ENCODE measurements at places on chromosomes 4 and X.

DNA sequence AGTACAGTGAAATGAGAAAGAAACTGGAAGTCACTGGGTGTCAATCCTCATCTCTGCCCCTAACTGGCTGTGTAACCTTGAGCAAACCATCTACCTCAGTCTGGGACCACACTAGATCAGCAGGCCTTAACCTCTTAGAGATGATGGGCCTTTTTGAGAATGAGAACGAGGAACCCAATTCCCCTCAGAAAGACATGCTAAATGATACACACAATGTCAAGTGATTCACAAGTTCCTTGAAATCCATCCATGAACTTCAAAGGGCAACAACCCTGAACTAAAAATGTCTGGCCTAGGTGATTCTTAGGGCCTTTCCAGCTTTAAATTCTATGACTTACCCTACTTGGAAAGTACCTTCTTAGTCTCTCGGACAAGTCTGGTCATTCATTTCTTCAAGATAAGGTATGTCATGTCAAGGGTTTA, 47.4 kb downstream of the ACSL4 start:
- no peak for DNase-seq

- no peak for DNase-seq
Measured at GRCh38 chr4:6095897-6096296, 77.7 kb upstream of the C4orf50 start.

DNA sequence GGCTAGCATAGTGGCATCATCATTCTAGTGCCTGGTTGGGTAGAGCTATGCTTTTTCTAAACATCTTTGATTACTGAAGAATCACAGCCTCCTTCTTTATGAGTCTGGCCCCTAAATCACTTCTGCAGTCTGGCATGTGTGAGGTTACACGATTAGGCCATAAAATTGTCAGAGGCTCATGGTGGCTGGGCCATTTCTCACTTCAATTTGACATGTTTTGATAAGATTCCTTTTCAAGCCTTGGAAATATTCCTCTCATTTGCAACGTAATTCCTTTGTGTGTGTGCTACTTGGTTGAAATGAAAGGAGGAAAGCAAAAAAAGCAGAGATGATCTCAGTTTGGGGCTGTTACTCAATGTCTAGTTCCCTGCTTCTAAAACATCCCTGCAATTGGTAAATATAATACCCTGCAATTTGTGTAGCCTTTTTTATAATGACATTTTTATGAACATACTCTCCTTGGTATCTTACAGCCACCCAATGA, 6.2 kb downstream of the CCKAR start:
- DNase-seq, result no peak

DNA sequence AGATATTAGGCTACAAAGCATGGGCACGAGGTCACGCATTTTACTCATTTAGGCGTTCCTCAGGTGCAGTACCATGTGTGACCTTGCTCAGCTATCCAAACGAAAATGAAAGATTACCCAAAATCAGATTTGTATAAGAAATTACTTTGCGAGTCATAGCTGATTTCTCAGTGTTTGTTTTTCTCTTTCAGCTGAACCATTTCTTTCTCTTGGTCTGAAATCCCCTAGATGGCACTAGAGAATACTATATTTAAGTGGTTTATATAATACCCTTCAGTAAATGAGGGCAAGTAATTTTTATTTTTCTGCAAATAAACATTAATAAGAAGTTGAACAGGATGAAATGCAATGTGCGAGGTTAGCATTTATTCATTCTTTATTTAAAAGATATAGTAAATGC, 496.6 kb downstream of the STIM2 start:
- no peak for DNase-seq

- no peak for DNase-seq
Measured at GRCh38 chr4:85509882-85510631, 35.1 kb downstream of the ARHGAP24 start.

DNA sequence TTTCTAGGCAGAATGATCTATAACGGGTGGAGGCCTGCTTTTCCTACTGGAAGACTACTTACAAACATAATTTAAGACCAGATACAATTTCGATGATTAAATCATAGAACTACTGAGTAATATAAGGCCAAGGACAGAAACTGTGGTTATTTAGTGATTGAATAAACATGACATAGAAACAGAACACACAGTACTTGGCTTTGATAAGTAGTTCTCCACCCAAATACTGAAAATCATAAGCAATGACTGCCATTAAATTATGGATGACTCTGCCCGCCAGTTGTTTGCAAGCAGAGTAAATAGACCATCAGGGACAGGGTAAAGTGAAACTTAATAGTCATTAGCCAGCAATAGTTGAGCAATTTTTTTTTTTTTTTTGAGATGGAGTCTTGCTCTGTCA, 17.2 kb upstream of the SMIM14 start:
- DNase-seq, result no peak

GRCh38 chr4:12487000-12487399, 997.1 kb downstream of the RAB28 start:
- no peak for DNase-seq

DNA sequence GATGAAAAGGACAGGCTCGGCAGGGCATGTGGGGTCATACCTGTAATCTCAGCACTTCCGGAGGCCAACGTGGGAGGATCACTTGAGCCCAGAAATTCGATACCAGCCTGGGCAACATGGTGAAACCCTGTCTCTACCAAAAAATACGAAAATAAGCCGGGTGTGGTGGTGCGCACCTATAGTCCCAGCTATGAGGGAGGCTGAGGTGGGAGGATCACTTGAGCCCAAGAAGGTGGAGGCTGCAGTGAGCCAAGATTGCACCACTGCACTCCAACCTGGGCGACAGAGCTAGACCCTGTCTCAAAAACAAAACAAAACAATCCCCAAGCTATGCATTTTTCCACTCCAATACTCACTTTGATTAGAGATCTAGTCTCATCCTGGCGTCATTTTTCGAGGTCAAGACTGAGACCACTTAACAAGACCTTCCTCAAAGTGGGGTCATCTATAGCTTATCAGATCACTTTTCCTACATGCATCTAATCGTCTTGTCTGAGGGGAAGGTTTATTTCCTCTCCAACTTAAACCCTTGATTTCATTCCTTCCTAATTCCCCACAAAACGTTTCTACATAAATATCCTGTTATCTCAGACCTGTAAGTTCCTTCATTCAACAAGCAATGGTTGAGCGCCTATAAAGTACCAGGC, 1.3 kb downstream of the NKAP start:
- DNase-seq, result no peak

DNA sequence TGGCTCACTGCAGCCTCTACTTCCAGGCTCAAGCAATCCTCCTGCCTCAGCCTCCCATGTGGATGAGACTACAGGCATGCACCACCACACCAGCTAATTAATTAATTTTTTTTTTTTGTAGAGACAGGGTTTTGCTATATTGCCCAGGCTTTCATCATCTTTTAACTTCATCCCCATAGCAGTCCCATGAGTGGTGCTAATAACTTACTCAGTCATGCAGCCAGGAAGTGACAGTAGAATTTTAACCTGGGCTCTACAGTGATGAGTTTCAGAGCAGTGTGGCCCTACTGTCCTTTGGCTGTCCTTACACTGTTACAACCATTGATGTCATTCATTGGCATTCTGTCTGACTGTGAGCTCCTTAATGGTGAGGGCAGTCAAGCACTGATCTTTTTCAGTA, 3.9 kb upstream of the OCIAD2 start:
- DNase-seq, result no peak

DNA sequence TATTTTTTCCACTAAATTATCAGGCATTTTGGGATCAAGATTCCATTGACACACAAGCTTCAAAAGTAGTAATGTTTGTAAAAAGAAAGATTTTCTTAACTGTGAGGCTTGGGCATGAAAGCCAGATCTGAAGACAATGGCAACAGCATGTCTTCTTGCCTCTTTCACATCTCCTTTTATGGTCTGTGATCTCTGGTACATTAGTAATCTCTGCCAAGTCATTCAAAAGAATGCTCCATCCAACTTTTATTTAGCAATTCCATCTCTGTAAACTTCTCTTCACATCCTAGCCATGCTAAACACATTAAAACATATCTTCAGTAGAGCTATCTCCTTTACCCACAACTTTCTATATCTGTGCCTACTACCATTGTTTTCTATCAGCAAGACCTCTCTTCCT, 465.4 kb downstream of the FAT4 start:
- no peak for DNase-seq

GRCh38 chr4:130233377-130234047, 1137.6 kb downstream of the C4orf33 start:
- DNase-seq, result no peak

- no peak for DNase-seq
Measured at GRCh38 chr4:80685214-80685613, 345.3 kb upstream of the BMP3 start.

GRCh38 chrX:150234126-150234525, 129.0 kb upstream of the MAMLD1 start:
- no peak for DNase-seq

DNA sequence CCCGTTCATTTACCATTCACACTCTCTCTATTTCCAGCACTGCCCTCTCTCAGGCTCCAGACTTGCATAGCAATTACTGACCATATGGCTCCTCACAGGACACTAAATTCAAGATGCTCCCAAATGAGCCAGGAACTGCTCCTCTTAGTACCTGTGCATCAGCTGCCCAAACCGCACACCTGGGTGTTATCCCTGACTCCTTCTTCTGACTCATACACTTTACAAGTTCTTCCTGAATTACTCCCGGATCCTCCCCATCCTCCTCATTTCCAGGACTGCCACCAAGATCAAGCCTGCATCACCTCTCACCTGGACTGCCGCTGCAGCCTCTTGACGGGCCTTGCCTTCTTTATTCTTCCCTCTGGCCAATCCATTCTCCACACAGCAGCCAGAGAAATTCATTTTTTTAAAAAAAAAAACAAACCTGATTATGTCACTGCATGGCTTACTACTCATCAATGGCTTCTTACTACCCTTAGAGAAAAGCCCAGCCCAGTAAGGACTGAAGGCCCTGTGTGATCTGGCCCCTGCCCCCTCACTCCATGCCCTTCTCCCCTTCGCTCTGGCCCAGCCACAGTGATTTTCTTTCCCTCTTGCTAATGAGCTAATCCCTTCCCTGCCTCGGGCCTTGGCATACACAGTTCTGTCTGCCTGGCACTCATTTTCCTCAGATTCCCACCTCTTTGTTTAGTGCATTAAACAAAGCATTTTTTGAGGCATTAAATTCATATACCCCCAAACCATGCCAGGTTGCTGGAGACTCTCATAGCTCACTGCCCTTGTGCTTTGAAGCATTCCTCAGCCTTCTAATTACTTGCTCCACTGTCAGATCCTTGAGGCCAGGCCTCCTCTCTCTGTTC, 92.0 kb downstream of the PDGFRA start:
- no peak for DNase-seq

- no peak for DNase-seq
Measured at GRCh38 chr4:149838036-149838435, 22.4 kb upstream of the IQCM start.

DNA sequence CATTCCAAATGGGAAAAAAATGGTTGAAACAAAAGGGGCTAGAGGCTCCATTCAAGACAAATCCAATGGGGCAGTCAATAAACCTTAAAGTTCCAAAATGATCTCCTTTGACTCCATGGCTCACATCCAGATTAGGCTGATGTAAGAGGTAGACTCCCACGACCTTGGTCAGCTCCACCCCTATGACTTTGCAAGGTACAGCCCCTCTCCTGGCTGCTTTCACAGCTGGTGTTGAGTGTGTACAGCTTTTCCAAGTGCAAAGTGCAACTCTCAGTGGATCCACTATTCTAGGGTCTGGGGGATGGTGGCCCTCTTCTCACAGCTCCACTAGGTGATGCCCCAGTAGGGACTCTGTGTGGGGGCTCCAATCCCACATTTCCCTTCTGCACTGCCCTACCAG, 21.5 kb downstream of the SULT1B1 start:
- DNase-seq, result no peak

GRCh38 chr4:53923921-53924320, 140.5 kb downstream of the CHIC2 start:
- no peak for DNase-seq

GRCh38 chr4:108749119-108749518, 13.7 kb downstream of the ETNPPL start:
- no peak for DNase-seq

DNA sequence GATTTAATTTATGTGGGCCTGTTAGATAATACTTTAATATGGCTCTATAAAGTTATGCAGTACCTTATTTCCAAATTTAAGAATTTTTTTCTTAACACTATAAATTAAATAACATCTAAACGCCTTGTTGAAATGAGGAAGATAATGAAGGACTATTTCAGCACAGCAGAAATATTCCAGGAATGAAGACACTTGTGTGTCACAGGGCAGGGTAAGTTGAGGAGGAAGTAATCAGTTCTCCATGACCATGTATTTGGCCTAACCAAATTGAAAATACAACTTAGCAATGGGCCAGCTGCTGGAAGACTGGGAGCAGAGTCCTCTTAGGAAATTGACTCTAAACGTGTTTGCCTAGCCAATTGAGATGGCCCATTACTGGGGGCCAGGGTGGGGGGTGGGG, 16.9 kb downstream of the CXCL3 start:
- no peak for DNase-seq

GRCh38 chr4:158796370-158797140, 27.7 kb downstream of the FNIP2 start:
- DNase-seq, result no peak

DNA sequence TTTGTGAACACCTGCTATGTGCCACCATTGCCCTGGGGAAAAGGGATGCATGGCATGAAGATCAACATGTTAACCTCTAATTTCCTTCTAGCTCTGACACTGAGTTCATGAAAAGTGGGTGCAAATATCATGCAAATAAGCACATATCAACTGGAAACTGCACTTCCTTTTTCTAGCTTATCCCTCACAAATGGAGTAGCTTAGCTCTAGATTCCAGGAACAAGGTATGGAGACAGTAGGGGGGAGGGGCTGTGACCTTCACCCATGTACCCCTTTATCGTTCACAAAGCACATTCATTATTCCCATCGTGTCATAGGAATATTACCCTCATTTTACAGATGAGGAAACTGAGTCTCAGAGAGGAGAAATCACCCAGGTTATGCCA, 37.4 kb downstream of the STARD8 start:
- no peak for DNase-seq

- DNase-seq, result no peak
Measured at GRCh38 chrX:96722781-96723180, 38.1 kb downstream of the DIAPH2 start.

DNA sequence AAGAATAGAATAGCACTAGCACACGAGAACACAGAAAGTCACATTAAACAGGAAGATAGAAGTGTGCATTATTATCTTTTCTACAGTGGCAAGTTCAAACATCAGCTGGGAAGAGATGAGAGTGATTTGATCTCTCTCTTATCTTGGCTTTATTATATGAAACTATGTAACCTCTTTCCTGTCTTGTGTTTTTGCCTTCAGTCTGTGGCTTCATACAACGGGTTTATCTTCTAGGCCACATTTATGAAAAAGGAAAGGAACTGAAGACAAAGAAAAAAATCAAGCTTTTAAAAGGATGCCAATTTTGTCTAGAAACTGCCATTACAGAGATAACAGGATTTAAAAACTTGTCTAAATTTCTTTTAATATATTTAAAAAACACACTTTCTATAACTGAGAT, 983.6 kb downstream of the RPA4 start:
- DNase-seq, result no peak

Data from nucleus accumbens (tissue), 56 donors.